ENCODE measurements at places on chromosomes 6 and 20.
A peak's percentile ranks its signal among the peaks of the same experiment; 100 is the strongest.

- DNase-seq: no peak
Observed at GRCh38 chr20:51725584-51726176, 42.5 kb downstream of the ATP9A start.

- no peak for DNase-seq
Observed at GRCh38 chr6:107401573-107401972, 57.8 kb downstream of the PDSS2 start.

GRCh38 chr6:134902074-134902861 lies 47.6 kb downstream of the ALDH8A1 start:
- no peak for DNase-seq

GRCh38 chr6:33735216-33735615 lies 11.5 kb downstream of the IP6K3 start:
- DNase-seq: no peak

GRCh38 chr20:62413025-62413570 lies 6.0 kb upstream of the CABLES2 start:
- DNase-seq: no peak

DNA sequence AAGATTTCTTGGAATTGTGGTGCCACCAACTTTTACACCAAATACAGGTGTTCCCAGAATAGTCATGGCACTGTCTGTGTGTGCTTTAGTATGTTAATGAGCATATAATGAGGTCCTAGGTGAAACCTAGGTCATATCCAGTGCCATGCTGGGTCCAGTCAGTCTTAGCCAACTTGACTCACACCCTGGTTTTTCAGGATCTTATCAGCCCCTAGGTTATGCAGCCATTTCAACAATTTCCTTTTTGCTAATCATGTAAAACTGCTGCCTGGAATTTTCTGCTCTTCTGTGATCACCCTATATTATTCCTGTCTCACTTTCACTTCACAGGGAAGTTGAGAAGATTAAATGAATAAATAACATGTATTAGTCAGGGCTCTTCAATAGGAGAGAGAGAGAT lies 23.7 kb downstream of the SDHAF4 start:
- DNase-seq: no peak

- no peak for DNase-seq
Observed at GRCh38 chr20:33291830-33292355, 8.9 kb downstream of the BPIFB1 start.

GRCh38 chr6:108560463-108561308 lies at the start of gene FOXO3:
FOXO3 (plus strand) TSS chr6:108560917; CDS start chr6:108561209, 292 bp downstream.
- DNase-seq: peak; percentile 11

DNA sequence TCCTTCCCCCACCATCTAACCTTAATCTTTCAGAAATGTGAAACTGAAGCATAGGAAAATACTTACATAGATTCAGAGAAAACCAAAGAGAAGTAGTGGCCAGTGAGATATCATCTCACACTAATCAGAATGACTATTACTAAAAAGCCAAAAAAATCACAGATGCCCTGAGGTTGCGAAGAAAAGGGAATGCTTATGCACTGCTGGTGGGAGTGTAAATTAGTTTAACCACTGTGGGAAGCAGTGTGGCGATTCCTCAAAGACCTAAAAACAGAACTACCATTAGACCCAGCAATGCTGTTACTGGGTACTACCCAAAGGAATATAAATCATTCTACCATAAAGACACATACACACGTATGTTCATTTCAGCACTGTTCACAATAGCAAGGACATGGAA lies 9.2 kb upstream of the PREX1 start:
- no peak for DNase-seq

DNA sequence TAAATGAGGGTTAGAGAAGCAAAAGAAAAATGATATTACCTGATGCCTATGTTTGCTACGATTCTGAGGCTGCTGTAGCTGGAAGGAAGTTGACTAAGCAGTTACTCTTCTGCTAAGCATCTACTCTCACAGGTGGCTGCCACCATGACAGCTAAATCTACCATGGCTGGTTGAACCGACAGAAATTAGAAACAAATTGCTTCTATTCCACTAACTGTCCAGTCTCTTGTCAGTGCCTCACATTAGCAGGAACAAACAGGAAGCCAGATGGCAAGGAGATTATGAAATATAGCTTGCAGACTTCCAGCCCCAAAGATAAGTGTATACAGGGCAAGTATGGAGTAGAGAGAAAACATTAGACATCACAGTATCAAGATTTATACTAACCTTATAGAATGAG lies 59.4 kb upstream of the TMEM200A start:
- no peak for DNase-seq

DNA sequence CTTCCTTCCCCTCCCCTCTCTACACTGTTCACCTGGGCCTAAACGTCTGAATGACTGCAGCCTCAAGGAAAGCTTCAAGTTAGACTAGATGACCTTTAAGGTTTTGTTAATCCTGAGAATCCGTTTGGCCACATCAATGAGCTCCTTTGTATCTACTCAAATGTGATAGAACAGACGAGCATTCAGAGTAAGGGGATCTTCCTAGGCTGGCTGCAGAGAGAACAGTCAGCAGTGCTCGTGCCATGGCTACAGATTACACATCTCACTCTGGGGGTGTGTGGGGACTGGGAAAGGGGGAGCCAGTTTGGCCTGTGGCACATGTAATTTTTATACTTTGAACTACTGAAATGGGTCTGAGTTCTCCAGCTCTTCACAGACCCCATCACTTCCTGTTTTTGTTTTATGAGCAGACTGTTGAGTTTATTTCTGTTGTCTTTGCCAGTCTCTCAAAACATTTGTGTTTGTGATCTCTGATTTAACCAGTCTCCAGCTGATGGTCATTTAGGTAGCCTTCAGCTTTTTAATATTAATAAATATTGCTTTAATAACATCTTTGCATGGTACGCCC lies 50.9 kb downstream of the KCNS1 start:
- no peak for DNase-seq

DNA sequence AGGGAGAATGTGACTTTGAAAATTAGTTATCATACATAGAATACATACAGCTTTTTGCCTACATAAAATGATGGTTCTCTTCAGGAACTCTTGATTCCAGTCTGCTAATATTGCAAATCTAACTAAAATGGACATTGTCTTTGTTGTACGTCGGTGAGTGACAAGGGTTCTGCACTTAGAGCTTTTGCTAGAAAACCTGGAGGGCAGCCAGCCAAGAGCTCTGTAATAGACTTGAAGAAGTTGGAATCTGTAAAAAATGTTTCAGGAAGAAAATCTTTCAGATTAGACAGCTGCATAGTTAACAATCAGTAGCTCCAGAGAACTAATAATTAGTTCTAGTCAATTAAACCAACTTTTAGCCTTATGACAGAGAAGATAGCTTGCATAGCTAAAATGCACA lies 138.3 kb downstream of the FLRT3 start:
- no peak for DNase-seq

- no peak for DNase-seq
Observed at GRCh38 chr6:26273673-26274588, 91.1 kb upstream of the BTN3A2 start.

DNA sequence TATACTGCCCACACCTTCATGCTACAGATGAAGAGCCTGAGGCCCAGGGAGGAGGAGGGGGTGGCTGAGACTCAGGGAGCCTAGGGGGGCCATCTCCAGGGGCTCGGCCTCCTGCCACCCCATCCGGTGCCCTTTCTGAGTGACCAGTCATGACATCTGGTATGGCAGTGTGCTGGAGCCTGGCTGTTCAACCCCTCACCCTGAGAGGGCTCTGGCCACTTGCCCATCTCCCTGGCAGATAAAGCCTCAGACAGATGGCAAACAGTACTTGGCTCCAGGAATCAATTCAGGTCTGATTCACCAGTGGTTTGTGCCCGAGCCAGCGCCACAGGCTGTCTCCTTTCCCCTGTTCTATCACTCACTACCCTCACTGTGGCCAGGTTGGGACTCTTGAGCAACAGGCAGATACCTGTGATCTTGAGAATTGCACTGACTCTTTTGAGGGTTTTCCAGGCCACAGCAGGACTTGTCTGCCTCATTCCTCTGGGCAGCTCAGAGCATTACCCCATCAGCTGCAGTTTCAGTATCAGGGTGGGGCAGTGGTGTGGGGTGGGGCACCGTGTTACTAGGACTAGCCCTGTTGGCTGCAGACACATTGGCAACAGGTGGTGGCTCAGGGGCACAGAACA lies 22.8 kb downstream of the SRSF3 start:
- DNase-seq: no peak

DNA sequence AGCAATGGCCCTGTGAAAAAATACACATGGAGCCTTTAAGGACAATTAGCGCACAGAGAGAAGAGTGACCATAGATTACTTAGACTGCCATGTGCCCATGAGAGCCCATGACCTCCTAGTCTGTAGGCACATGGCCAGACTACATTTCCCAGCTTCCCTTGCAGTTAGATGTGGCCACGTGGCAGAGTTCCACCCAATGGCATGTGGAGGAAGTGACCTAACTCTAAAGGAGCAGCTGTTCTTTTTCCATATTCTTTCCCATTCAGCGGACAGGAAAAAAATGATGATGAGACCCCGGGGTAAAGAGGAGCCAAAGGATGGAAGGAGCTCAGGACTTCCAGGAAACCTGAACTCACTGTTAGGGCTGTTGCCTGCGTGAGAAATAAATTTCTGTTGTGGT lies 116.6 kb downstream of the CBLN4 start:
- no peak for DNase-seq

DNA sequence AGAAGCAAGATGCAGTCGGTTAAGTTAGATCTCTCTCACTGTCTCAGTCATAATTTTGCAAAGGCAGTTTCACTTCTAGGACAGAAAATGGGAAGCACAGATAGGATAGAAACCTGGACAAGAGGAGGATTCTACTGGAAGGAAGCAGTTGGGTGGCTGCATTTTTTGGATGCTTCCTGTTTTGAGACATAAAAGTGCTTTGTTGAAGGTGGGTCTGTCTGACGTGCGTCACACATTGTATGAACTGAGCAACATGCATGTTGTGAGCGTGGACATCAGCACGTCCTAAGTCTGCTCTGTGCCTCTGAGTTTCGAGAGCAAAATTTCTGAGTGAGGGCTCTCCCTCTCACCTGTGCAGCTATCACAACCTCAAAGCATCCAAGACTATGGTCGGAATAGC lies 68.7 kb upstream of the SNX9 start:
- no peak for DNase-seq

GRCh38 chr20:62305149-62305764 lies 2.5 kb downstream of the ADRM1 start:
- no peak for DNase-seq

GRCh38 chr6:161233986-161234661 lies 39.7 kb downstream of the AGPAT4 start:
- DNase-seq: no peak

GRCh38 chr6:104956731-104957294 lies at the start of gene LIN28B:
LIN28B (plus strand) TSS chr6:104957107; CDS start chr6:104957251, 144 bp downstream.
- DNase-seq: no peak

DNA sequence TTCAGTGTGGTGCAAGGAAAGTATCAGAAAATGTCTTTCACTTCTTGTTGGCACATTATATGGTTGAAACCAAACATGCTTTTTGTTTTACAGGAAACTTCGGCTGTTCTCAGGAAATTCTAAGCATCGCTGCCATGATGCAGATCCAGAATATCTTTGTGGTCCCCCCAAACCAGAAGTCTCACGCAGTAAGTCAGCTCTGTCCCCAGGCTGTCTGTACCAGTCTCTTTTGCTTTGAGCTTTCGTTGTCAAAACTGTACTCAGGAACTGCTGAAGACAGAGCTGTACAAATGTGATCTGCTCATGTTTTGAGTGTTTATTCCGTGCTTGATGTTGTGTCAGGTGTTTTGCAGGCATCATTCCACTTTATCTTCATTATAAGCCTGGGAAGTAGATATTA lies 59.6 kb downstream of the DHX35 start:
- DNase-seq: no peak

DNA sequence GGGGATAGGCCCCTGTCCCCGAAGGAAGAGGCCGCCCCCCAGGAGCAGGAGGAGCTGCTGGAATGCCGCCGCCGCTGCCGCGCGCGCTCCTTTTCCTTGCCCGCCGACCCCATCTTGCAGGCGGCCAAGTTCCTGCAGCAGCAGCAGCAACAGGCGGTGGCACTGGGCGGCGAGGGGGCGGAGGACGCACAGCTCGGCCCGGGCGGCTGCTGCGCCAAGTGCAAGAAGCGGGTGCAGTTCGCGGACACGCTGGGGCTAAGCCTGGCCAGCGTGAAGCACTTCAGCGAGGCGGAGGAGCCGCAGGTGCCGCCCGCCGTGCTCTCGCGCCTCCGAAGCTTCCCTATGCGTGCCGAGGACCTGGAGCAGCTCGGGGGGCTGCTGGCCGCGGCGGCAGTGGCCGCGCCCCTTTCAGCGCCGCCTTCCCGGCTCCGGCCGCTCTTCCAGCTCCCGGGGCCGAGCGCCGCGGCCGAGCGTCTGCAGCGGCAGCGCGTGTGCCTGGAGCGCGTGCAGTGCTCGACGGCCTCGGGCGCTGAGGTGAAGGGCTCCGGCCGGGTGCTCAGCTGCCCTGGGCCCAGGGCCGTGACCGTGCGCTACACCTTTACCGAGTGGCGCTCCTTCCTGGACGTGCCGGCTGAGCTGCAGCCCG lies 630 bp downstream of the PPP1R3G start:
- DNase-seq: no peak

GRCh38 chr6:7087066-7087465 lies 20.7 kb upstream of the RREB1 start:
- no peak for DNase-seq

GRCh38 chr6:5522147-5522546 lies 260.8 kb downstream of the FARS2 start:
- no peak for DNase-seq

DNA sequence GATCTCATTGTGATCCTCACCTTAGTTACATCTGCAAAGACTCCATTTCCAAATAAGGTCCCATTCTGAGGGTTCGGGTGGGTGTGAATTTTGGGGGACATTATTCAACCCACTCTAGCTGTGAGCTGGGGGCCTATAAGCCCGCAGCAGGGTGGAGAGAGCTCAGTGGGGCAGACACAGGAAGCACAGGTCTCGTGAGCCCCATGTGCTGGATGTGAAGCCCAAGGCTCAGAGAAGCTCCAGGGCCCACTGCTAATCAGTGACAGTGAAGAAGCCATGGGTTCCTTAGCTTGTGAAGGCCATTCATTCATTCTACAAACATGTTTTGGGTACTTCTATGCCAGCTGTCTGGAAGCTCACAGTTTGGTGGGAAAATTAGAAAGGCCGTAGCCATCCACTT lies 47.5 kb downstream of the CHMP4B start:
- no peak for DNase-seq
